Left renal pelvis (tissue), 4 donors: ENCODE measurements at places on chromosomes 4 and X. TPM values are rescaled to one million over a fixed set of nuclear protein-coding genes. Genes with fewer than 3 reads are reported as not detected.

FAM13A gene
- polyA plus RNA-seq: 31.1 TPM

SLC6A14 gene
- polyA plus RNA-seq: 0.15 TPM

- no peak for DNase-seq
Measured at GRCh38 chr4:174496631-174497432, 25.5 kb downstream of the HPGD start.

- DNase-seq: no peak
Measured at GRCh38 chr4:186587416-186588018, 32.1 kb upstream of the MTNR1A start.

DNA sequence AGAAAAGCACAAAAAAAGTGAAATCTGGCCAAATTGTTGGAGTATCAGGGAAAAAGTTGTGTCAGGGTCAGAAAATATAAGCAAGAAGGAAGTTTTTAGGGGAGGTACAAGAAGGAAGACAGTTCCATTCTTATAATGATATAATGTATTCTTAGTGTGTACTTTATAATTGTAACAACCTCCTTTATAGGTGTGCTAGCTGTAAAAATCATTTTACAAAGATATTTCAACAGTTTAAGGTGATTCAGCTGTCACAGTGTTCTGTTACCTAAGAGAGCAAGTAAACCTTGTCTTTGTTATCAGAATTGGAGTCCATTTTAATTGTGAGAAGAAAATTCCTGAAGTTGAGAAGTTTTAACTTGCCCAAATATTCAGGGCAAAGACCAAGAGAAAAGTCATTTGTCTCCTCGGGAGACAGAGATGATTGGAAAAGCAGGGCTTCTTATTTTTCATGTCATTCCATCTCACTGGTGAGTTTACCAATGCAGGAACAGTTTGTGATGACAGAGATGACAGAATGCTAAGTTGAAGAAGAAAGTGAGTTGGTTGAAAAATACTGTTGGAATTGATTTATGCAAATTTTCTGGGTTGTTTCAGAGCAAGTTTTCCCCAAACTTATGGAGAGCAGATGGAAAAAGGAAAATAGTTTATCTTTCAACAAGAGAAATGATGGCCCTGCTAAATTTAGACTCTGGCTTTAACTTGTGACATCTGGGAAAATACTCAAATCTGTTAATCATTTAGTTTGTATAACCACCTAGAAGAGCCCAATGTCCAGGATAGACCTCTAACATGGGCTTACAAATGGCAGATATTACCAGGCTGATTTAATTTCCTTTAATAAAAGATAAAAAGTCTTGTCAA is 14.8 kb downstream of the INTS6L start:
- DNase-seq: no peak

DNA sequence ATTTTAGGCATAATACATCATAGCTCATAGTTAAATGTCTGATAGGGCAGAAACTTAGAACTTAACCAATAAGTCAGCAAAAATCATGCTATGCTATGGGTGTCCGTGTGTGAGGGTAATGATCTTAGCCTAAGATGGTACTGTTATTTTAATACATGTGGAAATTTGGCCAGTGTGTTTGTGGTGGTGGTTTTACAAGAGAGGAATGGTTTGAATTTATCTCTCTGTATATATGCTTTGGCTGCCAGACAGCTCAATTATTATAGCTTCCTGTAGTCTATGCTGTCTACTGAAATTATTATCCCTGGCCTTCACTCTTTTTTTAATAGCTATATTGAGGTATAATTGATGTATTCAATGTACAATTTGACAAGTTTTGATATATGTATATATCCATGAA is 21.3 kb downstream of the ZNF330 start:
- DNase-seq: no peak
